ENCODE measurements at places on chromosomes 4 and X. TPM values are rescaled to one million over a fixed set of nuclear protein-coding genes. Genes with fewer than 3 reads are reported as not detected.

HOPX gene
- total RNA-seq = 88.5 TPM

CDKN2AIP gene
- 22.7 TPM for total RNA-seq

ARHGAP4 gene
- total RNA-seq = 135 TPM

ETDB gene
- total RNA-seq = not detected

TREX2 gene
- total RNA-seq = 1.1 TPM

KLB gene
- total RNA-seq = not detected

SGCB gene
- 14.6 TPM for total RNA-seq

KIT gene
- 0.12 TPM for total RNA-seq

KLHL34 gene
- 0.33 TPM for total RNA-seq

PDCL2 gene
- not detected for total RNA-seq

Data from activated CD4-positive, alpha-beta T cell treated with anti-CD3 and anti-CD28 coated beads, Interleukin-2, amount 10 ng/mL, durations not matched to agents 24 days and 14 days (primary cell).